Psoas muscle (tissue), 8 donors: ENCODE measurements at places on chromosomes 1 and 21. TPM values are rescaled to one million over a fixed set of nuclear protein-coding genes. Genes with fewer than 3 reads are reported as not detected.

The DISP3 gene
- polyA plus RNA-seq = 0.03 TPM

The ATP5PB gene
- 465 TPM for polyA plus RNA-seq

The MAP10 gene
- polyA plus RNA-seq = 0.86 TPM

The CELA2A gene
- not detected for polyA plus RNA-seq
